ENCODE measurements at places on chromosomes 3 and 15.

- no peak for DNase-seq
Observed at GRCh38 chr3:113602836-113603235, 70.5 kb downstream of the SIDT1 start.

GRCh38 chr3:184741798-184742675 lies 30.2 kb upstream of the MAGEF1 start:
- no peak for DNase-seq

DNA sequence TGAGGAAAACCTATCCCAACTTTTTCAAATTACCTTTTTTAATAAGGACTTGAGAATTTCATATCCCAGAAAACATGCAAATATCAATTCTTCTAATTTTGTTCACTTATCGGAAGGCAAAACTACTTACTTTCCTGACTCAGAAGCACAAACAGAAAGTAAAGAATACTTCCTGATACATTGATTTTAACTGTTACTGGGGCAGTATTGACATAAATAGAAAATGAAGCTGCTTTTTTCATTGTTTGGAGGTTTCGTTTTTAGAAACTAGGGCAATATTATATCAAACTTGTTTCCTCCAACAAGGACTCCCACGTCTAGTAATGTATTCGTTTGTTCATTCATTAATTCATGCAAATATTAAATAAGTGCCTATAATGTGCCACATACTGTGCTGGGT lies 19.1 kb downstream of the PAQR9 start:
- no peak for DNase-seq

DNA sequence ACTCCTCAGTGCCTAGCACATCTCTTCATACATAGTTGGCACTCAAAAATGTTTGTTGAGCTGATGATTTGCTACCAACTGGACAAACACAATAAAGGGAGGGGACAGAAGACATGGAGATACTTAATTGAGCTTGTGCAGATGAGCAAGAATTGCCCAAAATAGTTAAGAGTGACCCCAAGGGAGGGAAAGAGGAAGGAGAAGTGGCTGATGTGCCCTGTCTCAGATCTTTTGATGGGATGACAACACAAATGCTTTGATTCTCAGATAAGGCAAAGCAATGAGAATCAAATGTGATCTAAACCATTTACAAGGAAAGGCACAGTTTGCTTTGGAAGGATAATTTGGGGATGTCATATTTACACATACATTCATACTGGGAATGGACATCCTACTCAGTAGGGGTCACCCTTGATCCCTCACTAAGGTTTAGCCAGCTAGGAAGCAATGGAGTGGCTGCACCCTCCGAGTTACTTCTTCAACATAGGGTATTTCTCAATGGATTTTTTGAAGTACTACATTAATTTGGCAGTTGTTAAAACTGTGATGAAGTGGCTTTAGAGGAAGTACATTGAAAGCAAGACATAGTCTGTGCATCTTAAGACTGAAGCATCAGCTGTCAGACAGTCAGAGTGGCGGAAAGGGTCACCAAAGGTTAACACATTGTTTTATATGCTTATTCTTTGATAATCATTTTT lies 21.9 kb upstream of the SSR3 start:
- DNase-seq, result no peak

DNA sequence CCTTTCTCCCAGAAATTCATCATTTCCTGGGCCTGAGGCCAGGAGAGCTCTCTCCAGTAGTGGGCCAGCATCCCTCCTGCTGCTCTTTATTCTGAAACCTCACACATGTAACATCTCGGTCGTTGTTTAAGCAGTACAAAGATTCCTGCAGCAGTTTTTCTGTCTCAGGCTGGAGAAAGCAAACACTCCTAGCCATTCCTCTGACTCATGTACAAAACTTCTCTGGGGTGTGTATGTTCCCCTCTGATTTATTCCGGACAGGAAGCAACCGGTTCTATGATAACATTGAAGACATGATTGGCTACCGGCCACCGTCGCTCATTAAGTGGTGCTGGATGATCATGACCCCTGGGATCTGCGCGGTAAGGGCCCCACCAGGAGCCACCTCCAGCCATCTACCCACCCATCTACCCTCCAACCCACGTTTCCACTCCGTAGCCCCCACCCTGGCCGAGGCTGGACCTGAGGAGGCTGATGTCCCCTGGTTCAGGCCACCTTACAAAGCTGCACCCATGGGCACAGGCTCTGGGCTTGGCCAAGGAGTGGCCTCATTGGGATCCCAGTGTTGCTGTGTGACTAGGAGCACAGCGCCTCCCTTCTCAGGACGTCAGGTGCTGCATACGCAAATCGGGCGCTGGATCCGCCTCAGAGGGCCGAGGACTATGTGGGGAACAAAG lies 58.6 kb upstream of the SLC6A1 start:
- DNase-seq, result no peak
